Fibroblast of pulmonary artery (primary cell): ENCODE measurements at places on chromosomes 4 and X.

GRCh38 chr4:73396993-73397972 is 6.8 kb upstream of the ALB start:
- no peak for DNase-seq

DNA sequence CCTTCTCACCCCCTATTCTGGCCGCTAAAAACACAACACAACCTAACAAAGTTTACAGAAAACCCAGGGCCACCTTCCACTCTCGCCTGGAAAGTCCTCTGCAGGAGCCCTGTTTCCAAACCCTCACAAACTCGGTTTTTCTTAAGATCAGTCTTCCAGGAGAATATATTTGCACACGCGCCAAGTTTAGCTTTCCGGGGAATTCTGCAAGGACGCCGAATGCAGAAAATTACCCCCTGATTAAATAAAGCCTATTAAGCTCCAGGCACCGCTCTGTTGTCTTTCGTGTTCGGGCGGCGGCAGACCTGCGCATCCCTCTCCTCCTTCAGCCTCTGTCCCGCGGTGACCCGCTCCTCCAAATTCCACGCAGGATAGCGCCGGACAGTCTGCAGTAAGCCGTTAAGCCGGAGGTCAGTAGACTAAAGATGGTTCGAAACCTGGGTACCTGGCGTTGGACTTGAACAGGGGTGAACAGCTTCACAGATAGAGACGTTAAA is 5.0 kb downstream of the MSX1 start:
- no peak for DNase-seq

- no peak for DNase-seq
These were observed 8.1 kb upstream of the STPG2 start for GRCh38 chr4:98151145-98151924.

GRCh38 chr4:39970671-39971640 is 6.8 kb downstream of the PDS5A start:
- DNase-seq, result peak; percentile 39

- peak; percentile 37 for DNase-seq
These were observed 45.4 kb downstream of the MAMLD1 start for GRCh38 chrX:150408561-150408960.

DNA sequence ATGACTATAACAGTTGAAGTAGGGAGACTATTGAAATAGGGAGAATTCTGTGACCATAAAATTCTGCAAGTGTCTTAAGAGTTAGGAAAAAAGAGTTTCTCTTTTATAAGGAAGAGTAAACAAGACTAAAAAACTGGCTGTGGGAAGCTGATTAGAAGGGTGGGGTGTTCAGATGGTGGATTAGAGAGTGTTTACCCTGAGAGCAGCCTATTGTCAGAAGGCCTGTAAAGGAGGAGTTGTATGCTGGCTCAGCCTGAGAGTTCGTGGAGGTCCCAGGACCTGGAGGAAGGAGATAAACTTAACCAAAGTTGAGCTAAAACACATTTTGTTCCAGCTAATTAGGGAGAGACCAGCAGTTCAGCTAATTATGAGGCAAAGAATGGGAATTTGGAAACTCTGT is 629.7 kb downstream of the PCDH7 start:
- DNase-seq, result no peak

DNA sequence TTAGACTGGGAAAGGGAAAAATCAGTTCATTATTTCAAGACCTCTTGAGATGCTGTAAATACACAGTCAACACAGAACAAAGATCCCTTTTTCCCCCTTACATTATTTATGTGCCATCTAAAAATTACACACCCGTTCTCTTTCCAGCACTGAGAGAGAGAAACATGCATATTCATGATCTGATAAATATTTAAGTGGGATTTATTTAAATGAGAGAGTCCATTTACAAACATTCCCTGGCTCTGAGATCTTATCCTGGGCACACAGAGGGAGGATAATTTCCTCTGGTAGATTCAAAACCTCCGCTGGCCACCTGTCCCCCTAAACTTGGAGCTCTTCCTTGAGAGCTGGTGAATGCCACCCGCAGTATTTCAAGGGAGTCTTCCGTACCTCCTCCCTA is 88.6 kb downstream of the GRIA3 start:
- no peak for DNase-seq

GRCh38 chr4:76801621-76802235 is 96.2 kb downstream of the SOWAHB start:
- no peak for DNase-seq

GRCh38 chrX:57905141-57905540 is 5.1 kb downstream of the ZXDA start:
- DNase-seq, result peak; percentile 18

GRCh38 chr4:6337331-6337935 is 67.8 kb downstream of the WFS1 start:
- DNase-seq, result no peak

DNA sequence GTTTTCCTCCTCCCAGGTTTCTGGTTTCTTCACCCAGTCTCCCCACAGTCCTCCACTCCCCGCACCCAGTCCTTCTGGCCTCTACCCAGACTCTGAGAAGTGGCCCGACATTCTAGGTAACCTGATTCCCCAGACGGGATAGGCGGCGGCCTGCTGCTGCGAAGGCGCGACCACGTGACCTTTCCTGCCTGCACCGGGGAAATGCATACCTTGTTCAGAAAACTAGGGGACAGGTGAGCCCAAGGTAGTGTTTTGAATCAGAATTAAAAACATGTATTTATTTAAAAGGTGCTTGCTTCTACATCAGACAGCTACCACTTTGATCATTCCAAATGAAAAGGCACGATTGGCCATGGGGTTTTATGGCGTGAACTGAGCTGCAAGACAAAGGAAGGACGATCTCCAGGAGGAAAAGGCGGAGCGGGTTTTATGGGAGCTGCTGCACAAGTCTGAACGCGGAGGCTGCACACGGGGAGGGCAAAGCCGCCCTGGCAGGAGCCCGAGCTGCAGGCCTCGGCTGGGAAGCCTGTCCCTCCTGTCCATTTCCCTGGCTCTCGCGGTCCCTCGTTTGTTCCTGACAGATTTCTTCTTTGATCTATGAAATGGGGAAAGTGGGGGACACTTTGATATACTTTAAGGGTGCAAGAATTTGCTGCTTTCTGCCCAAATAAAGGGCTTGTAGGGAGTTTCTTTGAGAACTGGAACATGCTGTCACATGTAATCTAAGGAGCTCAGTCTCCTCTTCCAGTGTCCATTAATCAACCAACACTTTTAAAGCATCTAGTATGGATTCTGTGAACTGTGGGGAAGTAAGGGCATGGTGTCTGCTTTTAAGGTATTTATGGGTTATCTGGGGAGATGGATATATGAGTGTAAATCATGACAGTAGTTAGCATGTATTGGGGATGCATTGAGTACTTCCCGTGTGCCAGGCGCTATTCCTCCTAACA is 150.9 kb downstream of the SPRY1 start:
- no peak for DNase-seq

DNA sequence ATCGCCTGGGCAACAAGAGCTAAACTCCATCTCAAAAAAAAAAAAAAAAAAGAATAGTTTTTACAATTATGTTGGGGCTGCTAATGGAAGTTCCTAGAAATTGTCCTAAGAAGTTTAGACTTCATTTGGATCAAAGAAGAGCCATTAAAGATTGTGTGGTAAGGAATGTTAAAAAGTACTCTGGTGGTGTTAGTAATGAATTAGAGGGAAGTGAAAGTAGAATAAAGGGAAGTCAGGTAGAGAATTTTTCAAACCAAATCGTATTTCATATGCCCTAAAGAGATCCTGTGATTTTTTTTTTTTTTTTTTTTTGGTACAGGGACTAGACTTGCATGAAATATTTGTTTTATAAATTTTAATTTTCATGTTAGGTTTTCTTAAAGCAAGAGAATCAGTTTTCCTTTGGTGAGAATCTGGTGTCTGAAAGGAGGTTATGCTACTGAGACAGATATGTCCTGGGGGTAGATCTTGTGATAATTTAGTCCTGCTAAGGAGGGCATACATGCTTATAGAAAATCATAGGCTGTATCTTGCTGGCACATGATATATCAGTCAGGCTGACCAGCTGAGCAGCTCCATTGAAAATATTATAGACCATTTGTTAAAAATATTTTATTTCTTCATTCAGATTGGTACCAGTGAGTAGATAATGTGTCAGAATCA is 10.7 kb downstream of the SEC24B start:
- no peak for DNase-seq

- peak; percentile 18 for DNase-seq
These were observed 5.2 kb downstream of the LDB2 start for GRCh38 chr4:16893141-16893651.

GRCh38 chr4:3122081-3122563 is 47.6 kb downstream of the HTT start:
- peak; percentile 89 for DNase-seq

- no peak for DNase-seq
These were observed 32.6 kb upstream of the NKX6-1 start for GRCh38 chr4:84531689-84532088.

DNA sequence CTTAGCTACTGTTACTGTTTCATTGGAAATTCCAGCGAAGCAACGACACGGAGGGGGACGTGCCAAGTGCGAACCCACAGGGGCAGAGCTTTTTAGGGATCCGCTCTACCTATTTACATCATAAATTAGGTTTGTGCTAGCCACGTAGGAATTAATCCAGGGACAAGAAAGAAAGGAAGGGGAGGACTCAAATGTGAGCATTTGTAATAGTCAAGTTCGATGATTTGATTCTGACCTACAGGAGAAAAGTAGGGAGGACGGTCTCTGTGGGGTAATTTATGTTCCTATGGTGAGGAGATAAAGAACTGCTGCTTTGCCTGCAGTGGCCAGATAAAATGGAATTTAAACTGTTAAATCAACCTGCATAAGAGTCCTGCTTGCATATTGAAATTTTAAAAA is 1.7 kb downstream of the INTS6L start:
- DNase-seq, result no peak

DNA sequence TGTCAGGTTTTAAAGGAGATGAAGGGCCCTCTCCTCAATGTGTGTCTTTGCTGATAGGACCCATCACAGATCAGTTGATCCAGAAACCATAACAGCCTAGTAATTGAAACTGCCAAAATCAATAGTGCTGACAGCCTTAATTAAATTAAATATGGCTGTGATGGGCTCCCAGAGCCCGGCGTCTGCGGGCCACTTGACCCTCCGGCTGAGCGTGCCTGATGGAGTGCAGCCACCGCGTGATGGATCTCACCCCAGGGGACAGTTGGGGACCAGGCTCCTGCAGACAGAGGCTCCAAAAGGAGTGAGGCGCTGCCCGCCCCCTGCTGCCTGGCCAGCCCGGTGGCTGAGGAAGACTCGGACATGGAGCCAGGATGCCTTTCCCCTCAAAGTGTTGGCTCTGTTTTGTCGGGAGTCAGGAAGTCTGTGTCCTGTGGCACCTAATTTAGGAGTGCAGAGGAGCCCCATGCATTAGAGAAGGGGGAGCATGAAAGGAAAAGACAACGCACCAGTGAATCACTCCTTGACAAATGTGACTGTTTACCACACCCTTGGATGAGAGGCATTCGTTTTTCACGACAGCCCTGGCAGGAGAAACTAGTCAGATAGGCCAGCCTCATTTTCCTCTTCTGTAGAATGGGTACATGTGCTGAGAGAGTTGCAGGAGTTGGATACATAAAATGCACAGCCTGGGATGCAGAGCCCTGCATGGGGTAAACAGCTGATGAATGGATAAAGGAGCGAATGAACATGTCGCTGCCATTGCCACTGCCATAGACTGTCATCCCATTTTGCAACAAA is 40.9 kb upstream of the MSX1 start:
- no peak for DNase-seq

DNA sequence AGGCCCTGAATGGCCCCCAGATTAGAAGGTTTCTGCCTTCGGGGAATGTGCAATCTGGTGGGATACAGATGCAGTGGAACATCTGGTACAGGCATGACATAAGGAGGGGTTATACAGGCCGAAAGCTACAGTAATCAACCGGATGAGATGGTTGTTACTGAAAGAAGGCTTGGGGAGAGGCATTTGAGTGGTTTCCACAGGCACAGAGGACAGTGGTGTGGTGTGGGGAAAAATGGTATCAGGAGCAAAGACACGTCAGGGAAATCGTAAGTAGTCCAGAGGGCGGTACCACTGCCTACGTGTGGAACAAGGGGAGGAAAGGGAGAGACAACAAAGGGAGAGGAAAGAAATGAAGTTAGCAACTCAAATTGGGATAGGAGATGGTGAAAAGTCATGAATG is 3.0 kb downstream of the PDLIM3 start:
- peak; percentile 84 for DNase-seq

GRCh38 chrX:115696039-115696438 is 135.1 kb downstream of the PLS3 start:
- DNase-seq, result no peak

GRCh38 chr4:66169341-66169740 is 499.1 kb upstream of the EPHA5 start:
- peak; percentile 55 for DNase-seq

- peak; percentile 27 for DNase-seq
These were observed 30.5 kb upstream of the ENPP6 start for GRCh38 chr4:184248216-184248615.

- peak; percentile 29 for DNase-seq
These were observed 1.4 kb downstream of the MAGED1 start for GRCh38 chrX:51894697-51895336.

DNA sequence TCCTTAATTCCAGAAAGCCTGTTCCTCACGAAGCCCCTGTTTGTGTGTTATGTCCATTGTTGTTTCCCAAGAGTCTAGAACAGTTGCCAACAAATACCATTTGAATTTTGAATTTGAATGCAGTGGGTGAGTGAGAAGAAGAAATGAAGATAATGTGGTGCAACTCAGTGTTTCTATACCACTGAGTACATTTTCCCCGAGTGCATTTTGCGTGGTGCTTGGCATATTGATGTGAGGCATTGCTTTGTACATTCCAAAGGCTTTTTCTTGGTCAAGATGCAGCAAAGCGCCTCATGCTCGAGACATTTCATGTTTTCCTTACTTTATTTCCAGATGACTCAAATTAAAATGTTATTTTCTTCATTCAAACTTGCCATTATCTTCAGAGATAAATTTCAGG is 253.1 kb upstream of the RPS6KA3 start:
- DNase-seq, result peak; percentile 51

GRCh38 chr4:138833974-138834373 is 181.6 kb upstream of the NOCT start:
- DNase-seq, result no peak

DNA sequence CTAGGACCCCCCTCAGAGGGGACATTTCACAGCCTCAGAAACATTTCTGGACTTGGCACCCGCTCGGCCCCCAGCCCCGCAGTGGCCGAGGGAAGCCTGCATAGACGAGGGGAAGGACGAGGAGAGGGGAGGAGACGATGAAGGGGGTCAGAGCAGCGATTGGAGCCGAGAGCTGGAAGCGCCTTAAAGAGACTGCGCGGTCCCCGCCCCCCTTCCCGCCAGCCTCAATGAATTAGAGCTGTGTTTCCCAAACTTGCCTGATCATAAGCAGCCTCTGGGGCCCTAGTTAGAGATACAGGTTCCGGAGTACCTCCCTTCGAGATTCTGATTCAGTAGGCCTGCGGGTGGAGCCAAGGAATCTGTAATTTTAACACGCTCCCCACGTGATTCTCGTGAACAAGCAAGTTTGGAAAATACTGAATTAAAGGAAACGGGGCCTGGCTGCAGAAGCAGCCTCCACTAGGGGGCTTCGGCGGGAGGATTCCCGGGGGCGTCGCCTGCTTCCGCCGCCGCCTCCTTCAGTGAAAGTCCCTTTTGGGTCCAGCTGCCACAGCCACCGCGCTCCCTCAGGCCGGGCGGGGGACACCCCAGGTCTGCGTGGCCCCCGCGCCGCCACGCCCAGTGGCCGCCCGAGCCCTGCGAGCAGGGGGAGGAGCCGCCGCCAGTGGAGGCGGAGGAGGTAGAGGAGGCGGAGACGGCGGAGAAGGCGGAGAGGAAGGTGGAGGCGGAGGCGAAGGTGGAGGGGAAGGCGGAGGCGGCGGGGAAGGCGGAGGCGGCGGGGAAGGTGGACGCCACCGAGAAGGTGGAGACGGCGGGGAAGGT is at the start of gene USP27X:
TSS of gene USP27X (plus strand) at position 651 of the 822 bp plus-strand sequence. CDS start 824 bp downstream, outside the sequence.
- DNase-seq, result peak; percentile 88

- DNase-seq, result no peak
These were observed 39.6 kb downstream of the DKK2 start for GRCh38 chr4:106996490-106996889.
